ENCODE measurements at places on chromosomes 12 and 14.
A peak's percentile ranks its signal among the peaks of the same experiment; 100 is the strongest.

DNA sequence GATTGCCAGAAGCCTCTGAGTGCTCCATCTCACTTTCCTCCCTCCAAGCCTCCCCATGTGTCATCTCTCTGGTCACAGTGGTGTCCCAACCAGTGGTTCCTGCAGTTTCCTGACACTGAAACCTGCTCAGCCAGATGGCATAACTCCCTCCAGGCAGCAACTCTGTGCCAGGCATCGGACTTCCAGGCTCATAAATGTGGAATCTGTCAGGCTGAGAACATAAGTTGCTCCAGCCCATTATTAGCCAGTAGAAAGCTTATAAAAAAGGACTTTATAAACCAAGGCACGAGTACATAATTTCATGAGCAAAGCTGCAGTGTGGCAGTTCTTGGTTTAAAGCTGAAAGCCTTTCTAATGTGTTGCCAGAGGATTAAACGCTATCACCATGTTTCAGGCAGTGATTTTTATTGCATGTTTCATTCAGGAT, 194.3 kb downstream of the DACT1 start:
- peak; percentile 73 for DNase-seq
- H3K27ac ChIP-seq, result no peak overlapping the region
- no peaks in the 10 kb centered on the region for H3K36me3 ChIP-seq
- H3K4me3 ChIP-seq, result no peak overlapping the region
- H3K4me1 ChIP-seq, result no peaks in the 10 kb centered on the region

GRCh38 chr12:18467620-18468245, 206.4 kb downstream of the PIK3C2G start:
- H3K4me1 ChIP-seq, result no peaks in the 10 kb centered on the region
- DNase-seq, result no peak
- H3K36me3 ChIP-seq, result no peaks in the 10 kb centered on the region
- no peak overlapping the region for H3K4me3 ChIP-seq
- no peak overlapping the region for H3K27ac ChIP-seq

DNA sequence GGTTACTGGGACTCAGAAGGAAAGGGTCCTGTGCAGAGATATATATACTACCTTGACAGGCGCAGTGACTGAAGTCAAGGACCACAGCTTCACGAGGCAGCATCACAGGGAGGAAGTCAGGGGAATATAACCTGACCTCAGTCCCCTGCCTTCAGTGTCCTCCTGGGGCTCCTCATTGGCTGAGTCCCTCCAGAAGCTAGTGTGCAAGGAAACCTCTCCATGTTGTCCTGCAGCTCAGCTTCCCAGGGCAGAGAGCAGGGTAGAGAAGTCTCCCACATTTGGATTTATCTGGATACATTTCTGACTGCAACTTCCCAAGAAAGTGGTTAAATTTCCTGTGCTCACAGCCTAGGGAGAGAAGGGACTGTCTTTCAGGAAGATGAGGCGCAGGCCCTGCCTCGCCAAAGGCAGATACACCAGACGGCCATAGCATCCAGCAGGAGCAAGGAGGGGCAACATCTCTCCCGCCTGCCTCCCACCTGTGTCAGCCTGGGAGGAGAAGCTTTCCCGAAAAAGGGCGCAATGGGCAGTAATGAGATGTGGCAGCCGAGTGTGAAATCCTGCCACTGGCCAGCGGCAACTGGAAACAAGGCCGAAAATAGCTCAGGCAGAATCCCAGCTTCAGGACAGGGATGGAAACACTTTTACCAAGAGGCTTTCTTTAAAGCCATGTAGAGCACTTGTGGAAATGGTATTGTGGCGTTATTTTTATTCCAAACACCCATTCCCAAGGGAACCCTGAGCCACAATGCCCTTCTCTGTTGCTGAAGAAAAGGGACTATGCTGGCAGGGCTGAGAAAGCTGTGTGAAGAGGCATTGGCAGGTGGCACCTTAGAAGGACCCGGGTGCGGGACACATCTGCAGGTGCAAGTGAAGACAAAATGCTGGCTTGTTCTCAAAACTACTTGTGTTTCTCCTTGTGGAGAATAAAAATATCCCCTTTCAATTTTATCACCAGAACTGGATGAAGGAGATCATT, 54.9 kb upstream of the HIF1A start:
- no peaks in the 10 kb centered on the region for H3K36me3 ChIP-seq
- DNase-seq, result no peak
- H3K27ac ChIP-seq, result no peak overlapping the region
- no peak overlapping the region for H3K4me3 ChIP-seq

- H3K27ac ChIP-seq, result no peak overlapping the region
- DNase-seq, result no peak
- no peaks in the 10 kb centered on the region for H3K4me1 ChIP-seq
- H3K36me3 ChIP-seq, result no peaks in the 10 kb centered on the region
Measured at GRCh38 chr12:67759829-67760228, 111.3 kb downstream of the DYRK2 start.

GRCh38 chr12:14843425-14843887, at the start of gene ART4:
TSS of gene ART4 (minus strand) at chr12:14843526. CDS start at chr12:14843113, 413 bp downstream.
- H3K4me3 ChIP-seq, result no peak within 1 kb of the TSS
- DNase-seq, result no peak
- H3K27ac ChIP-seq, result peak within 1 kb of the TSS; percentile 50
- no peaks in the 10 kb centered on the region for H3K36me3 ChIP-seq

- no peak overlapping the region for H3K4me3 ChIP-seq
- H3K27me3 ChIP-seq, result no peaks in the 10 kb centered on the region
- H3K36me3 ChIP-seq, result no peaks in the 10 kb centered on the region
- no peak overlapping the region for H3K27ac ChIP-seq
- DNase-seq, result no peak
Measured at GRCh38 chr12:54430471-54431069, 11.5 kb upstream of the ITGA5 start.

DNA sequence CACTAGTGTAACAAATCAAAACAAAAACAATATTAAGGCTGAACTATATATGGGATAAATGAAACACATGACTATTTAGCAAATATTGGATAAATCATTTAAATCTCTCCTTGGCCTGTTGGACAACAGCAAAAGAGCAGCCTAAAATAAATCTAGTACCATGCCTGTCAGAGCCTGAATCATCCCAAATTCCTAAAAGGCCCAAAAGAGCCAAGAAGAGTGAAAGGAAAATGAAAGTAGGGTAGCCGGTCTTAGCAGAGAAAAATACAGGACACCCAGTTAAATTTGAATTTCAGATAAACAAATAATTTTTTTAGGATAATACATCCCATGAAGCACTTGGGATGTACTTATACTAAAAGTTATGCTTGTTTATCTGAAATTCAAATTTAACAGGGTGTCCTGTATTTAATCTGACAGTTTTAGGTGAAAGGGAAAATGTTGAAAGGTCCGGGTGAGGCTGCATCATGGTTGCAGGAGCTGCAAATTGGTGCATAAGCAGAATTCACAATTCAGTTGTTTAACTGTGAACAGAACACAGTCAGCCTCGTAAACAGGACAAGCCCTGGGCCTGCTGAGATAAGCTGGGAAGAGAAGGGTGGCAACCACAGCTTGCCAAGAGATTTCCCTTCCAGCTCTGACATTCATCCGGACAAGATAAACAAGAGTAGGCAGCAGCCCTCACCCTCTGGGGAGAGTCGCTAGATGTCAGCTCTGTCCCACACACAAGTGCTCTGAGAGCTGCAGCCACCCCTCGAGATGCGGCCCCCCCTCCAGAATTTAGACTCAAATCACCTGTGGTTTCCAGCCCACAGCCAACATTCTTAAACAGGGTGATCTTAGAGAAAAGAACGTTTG, 30.3 kb downstream of the DMAC2L start:
- DNase-seq, result peak; percentile 80
- H3K4me3 ChIP-seq, result no peak overlapping the region
- H3K4me1 ChIP-seq, result peaks cover 13% of the 10 kb centered on the region
- H3K27me3 ChIP-seq, result no peaks in the 10 kb centered on the region

DNA sequence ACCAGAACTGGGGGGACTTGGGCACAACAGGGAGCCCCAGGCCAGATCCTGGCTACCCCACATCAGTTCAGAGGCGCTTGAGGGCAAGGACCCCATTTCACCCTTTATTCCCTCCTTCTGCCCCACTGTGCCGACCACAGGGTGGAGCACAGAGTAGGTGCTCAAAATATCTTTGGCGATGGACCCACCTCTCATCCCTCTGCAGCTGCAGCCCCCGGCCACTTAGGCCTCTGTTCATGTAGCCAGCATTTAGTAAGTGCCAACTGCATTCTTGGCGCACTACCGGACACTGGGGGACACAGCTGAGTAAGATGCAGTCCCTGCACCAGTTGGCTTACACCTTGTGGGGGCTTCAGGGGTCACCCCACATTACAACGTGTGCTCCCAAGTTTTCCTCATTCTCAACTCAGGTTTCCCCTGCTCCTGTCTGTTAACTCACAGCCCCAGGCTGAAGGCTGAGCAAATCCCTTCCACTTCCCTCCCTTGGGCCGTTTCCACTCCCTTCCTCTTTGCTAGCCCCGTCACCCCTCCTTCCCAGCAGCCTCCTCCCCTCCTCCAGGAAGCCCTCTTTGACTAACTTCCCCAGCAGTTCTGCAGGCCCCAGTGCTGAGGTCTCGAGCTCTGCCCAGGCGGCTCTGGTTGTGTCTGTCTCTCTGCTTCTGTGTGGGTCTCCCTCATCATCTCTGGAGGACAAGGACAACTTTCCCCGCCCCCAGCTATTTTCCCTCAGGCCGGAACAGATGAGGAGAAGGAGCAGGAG, 26.5 kb downstream of the KRT80 start:
- no peaks in the 10 kb centered on the region for H3K27me3 ChIP-seq
- H3K4me1 ChIP-seq, result no peaks in the 10 kb centered on the region
- H3K36me3 ChIP-seq, result no peaks in the 10 kb centered on the region
- H3K27ac ChIP-seq, result no peak overlapping the region
- H3K4me3 ChIP-seq, result no peak overlapping the region

- DNase-seq, result no peak
- H3K27me3 ChIP-seq, result no peaks in the 10 kb centered on the region
- H3K36me3 ChIP-seq, result no peaks in the 10 kb centered on the region
- H3K4me1 ChIP-seq, result no peaks in the 10 kb centered on the region
- H3K4me3 ChIP-seq, result no peak overlapping the region
Measured at GRCh38 chr12:61514016-61514415, 746.2 kb upstream of the USP15 start.

DNA sequence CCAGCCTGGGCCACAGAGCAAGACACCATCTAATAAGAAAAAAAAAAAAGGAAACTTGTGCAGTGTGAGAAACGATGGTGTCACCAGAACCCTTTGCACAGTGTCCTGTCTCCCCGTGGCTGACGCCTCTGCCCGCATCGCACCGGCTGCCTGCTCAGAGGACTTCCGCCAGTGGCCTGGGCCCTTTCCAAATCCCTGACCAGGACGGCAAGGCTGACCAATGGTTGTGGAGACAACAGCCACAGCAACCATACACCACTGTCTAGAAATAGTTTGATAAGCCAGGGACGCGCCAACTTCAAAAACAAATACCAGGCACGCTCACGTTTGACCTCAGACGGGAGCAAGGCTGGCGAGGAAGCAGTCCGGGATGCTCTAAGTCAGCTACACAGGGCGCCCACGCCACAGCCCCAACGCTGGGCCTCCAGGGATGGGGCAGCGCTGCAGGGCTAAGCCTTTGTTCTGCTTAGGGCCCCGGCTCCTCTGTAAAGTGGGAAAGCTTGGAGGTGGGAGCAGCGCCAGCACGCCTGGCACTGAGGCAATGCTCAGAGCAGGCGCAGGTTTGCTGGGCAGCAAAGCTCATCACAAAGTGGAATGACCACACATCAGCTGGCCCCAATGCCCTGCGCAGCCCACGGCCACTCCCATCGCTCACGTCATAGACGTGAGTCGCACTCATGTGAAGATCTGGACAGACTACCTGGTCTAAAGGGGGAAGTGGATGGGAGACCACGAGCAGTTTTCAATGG, 12.5 kb downstream of the PGAM5 start:
- no peak overlapping the region for H3K4me3 ChIP-seq
- H3K4me1 ChIP-seq, result no peaks in the 10 kb centered on the region
- H3K36me3 ChIP-seq, result peaks cover 41% of the 10 kb centered on the region

DNA sequence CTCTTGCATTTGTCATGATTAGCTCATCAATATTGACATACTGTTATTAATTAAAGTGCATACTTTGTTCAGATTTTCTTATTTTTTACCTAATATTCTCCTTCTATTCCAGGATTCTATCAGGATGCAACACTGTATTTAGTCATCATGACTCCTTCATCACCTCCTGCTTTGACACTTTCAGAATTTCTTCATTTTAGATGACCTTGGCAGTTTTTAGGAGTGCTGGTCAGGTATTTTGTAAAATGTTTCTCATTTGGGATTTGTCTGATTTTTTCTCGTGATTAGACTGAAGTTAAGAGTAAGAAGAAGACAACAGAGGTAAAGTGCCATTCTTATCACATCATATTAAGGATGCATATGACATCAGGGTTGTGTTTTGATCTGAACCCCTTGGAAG, 167.0 kb upstream of the FOXG1 start:
- no peak for DNase-seq
- H3K36me3 ChIP-seq, result no peaks in the 10 kb centered on the region
- H3K4me1 ChIP-seq, result no peaks in the 10 kb centered on the region
- no peak overlapping the region for H3K4me3 ChIP-seq

GRCh38 chr14:90815572-90815821, 733 bp downstream of the TTC7B start:
- no peaks in the 10 kb centered on the region for H3K27me3 ChIP-seq
- peak overlapping the region; percentile 51 for H3K4me3 ChIP-seq
- peaks cover 5% of the 10 kb centered on the region for H3K4me1 ChIP-seq
- H3K27ac ChIP-seq, result peak overlapping the region; percentile 43

DNA sequence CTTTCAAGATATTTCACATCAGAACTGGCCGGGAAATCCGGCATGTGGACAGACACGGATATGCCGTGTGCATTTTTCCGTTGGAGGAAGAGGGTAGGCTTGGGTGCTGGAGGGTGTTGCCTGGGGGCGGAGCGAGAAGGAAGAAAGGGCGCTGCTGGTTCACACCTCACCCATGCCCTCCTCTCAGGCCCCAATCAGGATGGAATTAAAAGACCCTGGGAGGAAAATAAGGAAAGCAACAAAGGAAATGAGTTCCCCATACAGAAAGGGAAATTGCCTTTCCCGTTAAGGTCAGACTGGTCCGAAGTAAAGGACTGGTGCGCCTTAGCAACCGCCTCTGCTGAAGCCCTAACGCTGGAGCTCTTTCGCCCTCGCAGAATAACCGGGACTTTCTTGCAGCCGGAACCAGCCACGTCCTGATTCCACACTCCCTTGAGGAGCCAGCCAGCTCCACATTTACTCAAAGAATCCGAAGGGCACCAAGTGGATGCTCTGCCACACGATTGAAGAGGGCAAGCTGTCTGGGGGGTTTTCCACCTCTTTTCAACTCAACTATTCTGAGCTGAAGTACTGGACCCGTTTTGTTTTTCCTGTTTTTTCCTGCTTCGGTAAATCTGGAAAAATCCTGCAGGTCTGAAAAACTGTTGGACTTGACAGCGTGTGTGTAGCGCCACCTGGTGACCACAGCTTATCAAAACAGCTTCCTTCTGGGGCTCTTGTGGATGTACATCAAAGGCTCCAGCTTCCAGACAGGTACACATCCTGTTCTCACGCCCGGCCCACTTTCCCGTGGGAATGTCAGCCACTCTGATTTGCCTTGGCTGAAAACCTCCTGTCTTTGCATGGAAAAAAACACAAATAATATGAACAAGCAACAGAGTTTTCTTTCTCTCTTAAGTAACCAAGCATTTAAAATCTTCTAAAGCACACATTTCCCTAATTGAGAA, 37.6 kb upstream of the BCL2L14 start:
- no peaks in the 10 kb centered on the region for H3K36me3 ChIP-seq
- peak overlapping the region; percentile 70 for H3K27ac ChIP-seq
- peaks cover 4% of the 10 kb centered on the region for H3K4me1 ChIP-seq
